ENCODE measurements at places on chromosomes 6 and 20.

DNA sequence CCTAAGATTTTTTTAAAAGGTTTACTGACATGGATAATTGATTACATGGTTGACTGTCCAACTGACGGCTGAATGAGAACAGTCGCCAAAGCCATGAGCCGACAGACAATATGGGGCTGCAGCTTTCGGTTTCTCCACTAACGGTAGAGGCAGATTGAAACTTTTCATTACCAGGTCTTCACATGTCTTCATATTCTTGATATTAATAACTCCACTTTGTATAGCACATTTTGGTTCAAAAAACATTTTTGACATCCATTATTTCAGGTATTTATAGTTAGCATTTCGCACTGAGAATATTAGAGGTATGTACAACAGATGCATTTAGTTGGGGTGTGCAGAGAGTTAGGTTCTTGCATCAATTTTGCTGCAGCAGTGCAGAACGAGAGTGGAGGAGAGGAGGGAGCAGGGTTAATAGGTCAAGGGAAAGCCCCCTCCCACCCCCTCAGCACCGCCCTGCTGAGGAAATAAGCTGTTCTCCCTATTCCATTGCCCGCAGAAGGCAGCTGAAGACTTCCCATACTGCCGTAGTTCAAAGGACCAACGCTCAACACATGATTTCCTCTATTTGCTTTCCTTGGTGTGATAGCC, 73.6 kb upstream of the ADTRP start:
- DNase-seq: no peak

DNA sequence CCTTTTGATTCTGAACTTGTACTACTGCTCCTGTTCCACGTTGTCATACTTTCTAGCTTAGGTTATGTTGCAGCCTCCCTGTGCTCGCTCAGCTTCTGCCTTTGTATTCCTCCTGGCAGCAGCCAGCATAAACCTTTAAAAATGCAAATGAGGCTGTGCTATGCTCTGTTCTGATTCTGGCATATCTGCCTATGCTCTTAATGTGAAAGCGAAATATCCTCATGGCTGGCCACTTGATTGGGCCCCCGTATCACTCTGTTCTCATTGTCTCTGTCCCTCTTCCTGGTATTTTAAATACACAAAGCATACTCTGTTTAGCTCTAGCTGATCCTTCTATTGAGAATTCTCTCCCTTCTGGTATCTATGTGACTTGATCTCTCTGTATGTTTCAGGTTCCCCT, 139.0 kb downstream of the JARID2 start:
- peak; percentile 45 for DNase-seq

- no peak for DNase-seq
Measured at GRCh38 chr20:3671986-3672546, 8.9 kb upstream of the GFRA4 start.

DNA sequence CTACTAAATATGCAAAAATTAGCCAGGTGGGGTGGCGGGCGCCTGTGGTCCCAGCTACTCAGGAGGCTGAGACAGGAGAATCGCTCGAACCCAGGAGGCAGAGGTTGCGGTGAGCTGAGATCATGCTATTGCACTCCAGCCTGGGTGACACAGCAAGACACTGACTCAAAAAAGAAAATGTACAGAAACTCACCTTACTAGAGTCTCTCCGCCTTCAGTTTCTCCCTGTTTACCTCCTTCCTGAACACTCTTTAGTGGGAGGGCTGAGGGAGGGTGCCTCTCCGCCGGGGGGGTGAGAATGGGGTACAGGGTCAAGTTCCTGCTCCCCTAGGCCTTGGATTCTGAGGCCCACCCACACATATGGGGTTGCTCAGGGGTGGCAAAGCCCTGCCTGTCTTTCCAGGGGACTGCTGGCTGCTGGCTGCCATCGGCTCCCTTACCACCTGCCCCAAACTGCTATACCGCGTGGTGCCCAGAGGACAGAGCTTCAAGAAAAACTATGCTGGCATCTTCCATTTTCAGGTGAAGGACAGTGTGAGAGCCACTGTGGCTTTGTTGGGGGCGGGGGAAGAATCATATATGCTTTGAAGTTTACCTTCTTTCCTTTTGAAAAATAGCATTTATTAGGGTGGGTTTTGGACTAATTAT, 13.4 kb downstream of the CAPN11 start:
- no peak for DNase-seq

DNA sequence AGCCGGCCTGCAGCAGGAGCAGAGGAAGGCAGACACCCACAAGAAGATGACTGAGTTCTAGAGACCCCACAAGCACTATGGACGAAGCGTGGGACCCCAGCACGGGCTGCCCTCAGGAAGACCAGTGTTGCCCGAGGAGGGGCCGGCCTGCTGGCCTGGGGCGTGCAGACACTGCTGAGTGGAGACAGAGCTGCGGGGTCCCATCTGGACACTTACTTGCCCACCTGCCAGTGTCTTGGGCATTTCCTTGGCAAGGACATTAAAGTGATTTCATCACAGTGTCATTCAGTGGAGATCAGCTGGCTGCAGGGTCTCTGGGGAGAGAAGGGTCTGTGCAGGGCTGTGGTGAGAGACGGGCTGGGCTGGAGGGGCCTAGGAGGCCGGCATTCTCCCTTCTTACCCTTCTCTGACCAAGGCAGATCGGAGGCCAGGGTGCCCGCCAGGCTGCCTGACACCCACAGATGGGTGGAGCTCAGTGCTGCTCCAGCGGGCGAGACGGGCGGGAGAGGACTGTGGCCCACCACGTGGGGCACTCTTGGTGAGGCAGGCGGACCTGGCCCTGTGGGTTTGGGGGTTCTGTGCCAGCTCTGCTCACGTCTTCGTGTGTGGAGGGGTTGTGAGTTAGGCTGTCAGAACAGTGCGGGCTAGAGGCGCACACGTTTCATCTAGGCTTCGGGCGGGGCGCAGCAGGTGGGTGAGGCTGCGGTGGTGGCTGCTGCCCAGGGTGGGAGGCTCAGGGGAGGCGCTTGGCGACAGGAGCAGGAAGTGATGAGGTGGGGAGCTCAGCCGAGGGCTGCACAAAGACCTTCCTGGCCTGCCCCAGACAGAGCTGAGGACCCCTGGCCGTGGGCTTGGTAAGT, at the start of gene LIME1:
Gene LIME1 (plus strand): TSS at position 806 of the 860 bp plus-strand sequence. CDS start 886 bp downstream, outside the sequence.
- DNase-seq: no peak

GRCh38 chr6:98516206-98516605, 318.2 kb upstream of the POU3F2 start:
- no peak for DNase-seq

- no peak for DNase-seq
Measured at GRCh38 chr6:119590066-119590465, 240.5 kb upstream of the MAN1A1 start.

- peak; percentile 51 for DNase-seq
Measured at GRCh38 chr6:6915813-6916547, 191.8 kb upstream of the RREB1 start.

DNA sequence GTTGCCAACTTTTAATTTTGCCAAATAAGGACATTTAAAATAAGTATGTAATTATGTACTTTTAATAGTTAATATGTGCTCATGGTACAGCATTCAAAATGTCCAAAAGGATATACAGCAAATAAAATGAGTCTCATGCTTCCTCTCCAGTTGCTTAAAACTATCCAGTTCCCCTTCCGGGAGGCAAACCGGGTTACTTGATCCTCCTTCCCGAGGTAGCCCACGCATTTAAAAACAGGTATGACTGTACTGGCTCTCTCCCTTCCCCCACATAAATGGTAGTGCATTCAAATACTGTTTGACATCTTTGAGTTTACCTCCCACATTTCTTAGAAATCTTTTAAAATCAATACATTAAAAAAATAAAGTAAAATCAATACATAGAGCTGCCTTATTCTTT, 66.4 kb downstream of the PHF20 start:
- no peak for DNase-seq

GRCh38 chr6:75694406-75694805, 54.6 kb upstream of the MYO6 start:
- DNase-seq: no peak

GRCh38 chr20:57663681-57664451, 43.6 kb upstream of the ZBP1 start:
- DNase-seq: no peak

DNA sequence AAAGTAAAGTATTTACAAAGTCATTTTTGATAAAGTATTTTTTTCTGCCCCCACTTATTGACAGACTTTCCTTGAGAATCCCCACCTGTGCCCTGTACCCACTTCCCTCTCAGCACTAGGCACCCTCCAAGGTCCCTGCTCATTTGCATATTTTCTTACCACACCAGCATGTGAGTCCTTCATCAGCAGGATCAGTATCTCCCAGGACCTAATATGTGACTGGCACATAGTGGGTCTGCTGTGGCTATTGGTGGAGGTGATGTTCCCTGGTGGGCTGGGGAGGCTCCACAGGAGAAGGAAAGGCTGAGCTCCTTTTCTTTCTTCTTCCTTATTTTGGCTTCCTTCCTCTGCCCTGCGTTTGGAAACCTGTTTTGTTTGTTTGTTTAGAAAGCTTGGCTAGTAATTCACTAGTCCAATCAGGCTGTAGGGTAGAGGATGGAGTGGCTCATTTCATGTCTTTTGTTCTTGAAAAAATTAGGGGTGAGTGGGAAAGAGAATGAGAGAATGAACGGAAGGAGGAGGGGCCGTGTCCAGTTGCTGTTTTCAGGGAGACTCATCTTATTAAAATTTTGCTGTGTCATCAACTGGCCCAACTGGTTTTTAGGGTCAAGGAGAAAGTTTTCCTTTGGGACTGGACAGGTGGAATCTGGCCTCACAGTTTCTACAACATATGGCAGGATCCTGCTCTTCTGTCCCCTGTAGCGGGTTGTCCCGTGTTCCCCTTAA, 2.8 kb upstream of the RNF24 start:
- peak; percentile 51 for DNase-seq

GRCh38 chr6:134750669-134751068, 199.2 kb downstream of the ALDH8A1 start:
- DNase-seq: no peak

- DNase-seq: no peak
Measured at GRCh38 chr6:159169557-159170332, 545 bp downstream of the FNDC1 start.

DNA sequence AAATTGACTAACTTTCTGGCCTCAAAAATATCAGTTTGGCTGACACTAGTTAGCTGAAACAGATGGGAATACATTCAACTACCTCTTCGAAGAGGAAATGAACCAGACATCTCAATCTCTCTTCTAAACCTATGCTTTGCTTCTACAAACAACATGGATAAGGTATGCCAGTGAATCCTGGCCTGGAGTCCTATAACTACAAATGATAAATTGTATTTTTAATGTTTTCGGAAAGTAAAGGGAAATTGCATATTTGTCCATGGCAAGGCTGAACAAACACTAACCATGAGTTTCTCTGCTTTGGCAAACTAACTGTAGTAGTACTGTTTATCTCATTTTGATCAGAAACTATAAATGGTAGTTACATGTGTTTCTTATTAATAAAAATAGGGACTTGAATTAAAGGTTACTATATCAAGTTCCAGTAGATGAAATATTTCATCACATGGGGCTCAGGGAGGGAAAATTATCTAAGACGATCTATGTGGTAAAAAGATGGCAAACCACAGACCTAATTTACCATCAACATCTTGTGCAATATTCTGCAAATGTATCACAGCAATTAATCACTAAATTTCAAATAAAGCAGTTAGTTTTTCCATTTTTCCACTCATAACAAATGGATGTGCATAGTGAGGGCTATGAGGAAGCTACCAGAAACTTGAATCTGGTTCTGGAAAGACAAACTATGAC, 76.8 kb downstream of the COL12A1 start:
- DNase-seq: no peak

- DNase-seq: no peak
Measured at GRCh38 chr6:112215488-112216284, 38.7 kb downstream of the LAMA4 start.

DNA sequence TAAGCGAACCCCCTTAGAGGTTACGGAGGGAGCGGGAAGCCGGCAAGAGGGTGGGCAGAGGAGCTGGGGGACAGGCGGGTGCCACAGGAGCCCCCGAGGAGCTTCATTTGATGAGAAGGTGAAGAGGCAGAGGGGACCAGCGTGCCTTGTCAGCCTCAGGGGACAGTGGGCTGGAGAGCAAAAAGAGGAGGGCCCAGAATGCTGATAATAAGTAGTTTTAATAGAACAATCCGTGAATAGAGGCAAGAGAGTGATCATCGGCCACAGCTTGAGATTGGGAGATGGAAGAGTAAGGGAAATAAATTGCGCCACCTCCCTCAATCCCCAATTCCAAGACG, 1.3 kb downstream of the COL19A1 start:
- DNase-seq: no peak

DNA sequence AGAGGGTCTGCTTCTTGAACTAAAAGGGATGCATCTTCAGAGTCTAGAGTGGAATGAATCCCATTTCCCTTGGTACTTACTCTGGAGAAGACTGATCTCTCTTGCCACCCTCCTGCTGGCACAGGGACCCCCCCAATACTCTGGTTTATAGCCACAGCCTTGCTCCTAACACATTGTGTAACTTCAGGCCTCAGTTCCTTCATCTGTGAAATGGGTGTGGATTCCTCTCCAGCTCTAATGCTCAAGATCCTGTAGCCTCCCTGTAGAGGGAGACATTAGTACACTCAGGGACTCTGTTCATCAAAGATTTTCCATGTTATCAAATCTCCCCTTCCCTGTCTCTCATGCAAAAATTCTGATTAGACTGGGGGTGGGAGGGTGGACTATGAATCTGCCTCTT, 315.7 kb upstream of the MOCS1 start:
- DNase-seq: no peak

GRCh38 chr20:41776421-41776820, 158.2 kb upstream of the CHD6 start:
- no peak for DNase-seq

DNA sequence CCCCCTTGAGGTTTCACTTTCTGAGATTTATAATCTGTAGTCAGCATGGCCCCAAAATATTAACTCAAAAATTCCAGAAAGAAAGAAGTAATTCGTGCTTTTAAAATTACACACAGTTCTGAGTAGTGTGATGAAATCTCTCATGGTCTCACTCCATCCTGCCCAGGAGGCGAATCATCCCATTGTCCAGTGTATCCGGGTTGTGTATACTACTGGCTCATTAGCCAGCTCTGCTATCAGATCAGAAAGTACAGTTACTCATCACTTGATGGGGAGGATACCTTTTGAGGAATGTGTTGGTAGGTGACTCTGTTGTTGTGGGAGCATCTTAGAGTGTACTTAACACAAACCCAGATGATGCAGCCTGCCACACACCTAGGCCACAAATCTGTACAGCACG, 65.2 kb downstream of the CDC5L start:
- DNase-seq: no peak

- DNase-seq: no peak
Measured at GRCh38 chr6:33075208-33075567, 602 bp upstream of the HLA-DPB1 start.

DNA sequence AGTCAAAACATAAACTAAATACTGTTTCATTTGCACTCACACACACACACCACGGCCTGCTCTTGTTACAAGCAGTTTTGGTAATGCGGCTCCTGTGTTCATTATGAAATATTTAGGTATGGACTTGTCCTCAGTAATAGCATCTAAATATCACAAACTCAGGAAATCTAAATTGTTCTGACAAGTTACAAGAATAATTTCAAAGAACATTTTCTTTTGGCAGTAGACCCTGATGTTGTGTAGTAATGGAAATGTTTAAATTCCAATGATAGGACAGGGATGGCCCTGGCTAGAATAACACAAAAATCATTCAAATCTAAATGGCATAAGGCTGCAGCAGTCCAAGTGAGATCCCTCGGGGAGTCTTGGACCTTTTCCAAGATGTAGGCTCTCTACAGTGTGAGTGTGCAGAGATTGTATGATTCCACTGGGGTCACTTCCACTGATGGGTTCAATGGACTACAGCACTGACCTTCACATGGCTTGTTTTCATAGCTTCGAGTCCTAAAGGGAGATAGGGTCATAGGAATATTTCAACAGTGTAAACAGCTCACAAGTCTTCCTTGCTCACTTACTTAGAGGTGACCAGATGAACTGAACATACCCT, 210.6 kb upstream of the PLCB4 start:
- no peak for DNase-seq

- no peak for DNase-seq
Measured at GRCh38 chr20:35274172-35275092, 3.5 kb downstream of the MMP24OS start.
